ENCODE measurements at places on chromosomes 2 and 18.

GRCh38 chr2:68426848-68427579, 40.1 kb downstream of the FBXO48 start:
- DNase-seq: peak; percentile 73

- DNase-seq: no peak
These were observed 11.1 kb downstream of the SPOPL start for GRCh38 chr2:138512672-138513071.

- no peak for DNase-seq
These were observed 487.6 kb downstream of the TMEM182 start for GRCh38 chr2:103249462-103249861.

- DNase-seq: no peak
These were observed 145.7 kb downstream of the NUP35 start for GRCh38 chr2:183269956-183270355.

All from natural killer cell (primary cell).